ENCODE measurements at places on chromosomes 1 and 21.
A peak's percentile ranks its signal among the peaks of the same experiment; 100 is the strongest.

DNA sequence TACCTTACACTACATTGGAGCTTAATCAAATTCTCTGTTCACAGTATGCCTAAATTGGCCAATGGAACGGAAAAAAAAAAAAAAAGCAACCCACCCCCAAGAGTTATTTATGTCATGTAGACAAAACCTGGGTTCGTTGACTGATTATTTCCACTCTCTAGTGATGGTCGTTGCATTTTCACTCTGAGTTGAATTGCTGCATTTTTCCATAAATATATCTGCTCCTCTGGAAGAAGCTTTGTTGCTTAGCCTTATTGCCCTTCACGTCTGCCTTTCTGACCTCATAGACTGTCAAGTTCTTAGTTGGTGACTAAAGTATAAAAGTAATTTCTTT is 90.2 kb upstream of the RUNX1 start:
- no peak for DNase-seq

- DNase-seq = no peak
Observed at GRCh38 chr1:232574889-232575762, 54.8 kb downstream of the SIPA1L2 start.

- DNase-seq = no peak
Observed at GRCh38 chr1:31776516-31776915, 12.4 kb upstream of the ADGRB2 start.

- no peak for DNase-seq
Observed at GRCh38 chr1:26284597-26285347, 4.9 kb downstream of the SH3BGRL3 start.

GRCh38 chr1:114235960-114236359 is 82.3 kb upstream of the SYT6 start:
- peak; percentile 10 for DNase-seq

DNA sequence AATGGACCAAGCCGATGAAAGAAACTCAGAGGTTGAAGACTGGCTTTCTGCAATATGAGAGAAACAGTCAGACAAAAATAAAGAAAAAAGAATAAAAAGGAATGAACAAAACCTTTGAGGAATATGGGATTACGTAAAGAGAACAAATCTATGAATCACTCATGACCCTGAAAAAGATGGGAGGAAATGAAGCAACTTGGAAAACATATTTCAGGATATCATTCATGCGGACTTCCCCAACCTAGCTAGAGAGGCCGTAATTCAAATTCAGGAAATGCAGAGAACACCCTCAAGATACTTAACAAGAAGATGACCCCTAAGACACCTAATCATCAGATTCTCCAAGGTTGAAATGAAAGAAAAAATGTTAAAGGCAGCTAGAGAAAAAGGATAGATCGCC is 705.3 kb upstream of the CHRM3 start:
- no peak for DNase-seq

DNA sequence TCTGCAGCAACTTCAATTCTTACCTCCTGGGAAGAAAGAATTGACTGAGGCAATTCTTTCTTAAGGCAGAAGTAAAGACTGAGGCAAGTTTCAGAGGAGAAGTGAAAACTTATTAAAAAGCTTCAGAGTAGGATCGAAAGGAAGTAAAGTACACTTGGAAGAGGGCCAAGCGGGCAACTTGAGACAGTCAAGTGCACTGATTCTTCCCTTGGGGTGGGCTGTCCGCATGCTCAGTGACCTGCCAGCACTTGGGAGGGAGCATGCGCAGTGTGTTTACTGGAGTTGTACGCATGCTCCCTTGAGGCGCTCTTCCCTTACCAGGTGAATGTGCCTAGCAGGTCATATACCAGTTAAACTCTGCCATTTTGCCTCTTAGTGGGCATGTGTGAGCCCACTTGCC is 55.3 kb upstream of the NBPF3 start:
- DNase-seq = no peak

GRCh38 chr1:234606784-234607108 is 3.2 kb downstream of the IRF2BP2 start:
- no peak for DNase-seq

DNA sequence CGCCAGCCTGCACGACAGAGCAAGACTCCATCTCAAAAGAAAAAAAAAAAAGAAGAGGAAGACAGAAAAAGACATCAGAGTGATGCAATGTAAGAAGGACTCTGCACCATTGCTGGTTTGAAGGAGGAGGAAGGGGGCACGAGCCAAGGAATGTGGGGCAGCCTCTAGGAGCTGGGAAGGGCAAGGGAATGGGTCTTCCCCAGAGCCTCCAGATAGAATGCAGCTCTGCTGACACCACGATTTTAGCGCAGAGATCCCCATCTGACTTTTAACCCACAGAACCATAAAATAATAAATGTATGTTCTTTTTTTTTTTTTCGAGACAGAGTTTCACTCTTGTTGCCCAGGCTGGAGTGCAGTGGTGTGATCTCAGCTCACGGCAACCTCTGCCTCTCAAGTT is 33.9 kb upstream of the LAMC2 start:
- no peak for DNase-seq

GRCh38 chr1:222702210-222702609 is 10.1 kb downstream of the AIDA start:
- no peak for DNase-seq

GRCh38 chr1:111624382-111624781 is 4.8 kb downstream of the RAP1A start:
- no peak for DNase-seq

GRCh38 chr1:76426606-76427005 is 352.1 kb downstream of the ST6GALNAC3 start:
- DNase-seq = no peak

DNA sequence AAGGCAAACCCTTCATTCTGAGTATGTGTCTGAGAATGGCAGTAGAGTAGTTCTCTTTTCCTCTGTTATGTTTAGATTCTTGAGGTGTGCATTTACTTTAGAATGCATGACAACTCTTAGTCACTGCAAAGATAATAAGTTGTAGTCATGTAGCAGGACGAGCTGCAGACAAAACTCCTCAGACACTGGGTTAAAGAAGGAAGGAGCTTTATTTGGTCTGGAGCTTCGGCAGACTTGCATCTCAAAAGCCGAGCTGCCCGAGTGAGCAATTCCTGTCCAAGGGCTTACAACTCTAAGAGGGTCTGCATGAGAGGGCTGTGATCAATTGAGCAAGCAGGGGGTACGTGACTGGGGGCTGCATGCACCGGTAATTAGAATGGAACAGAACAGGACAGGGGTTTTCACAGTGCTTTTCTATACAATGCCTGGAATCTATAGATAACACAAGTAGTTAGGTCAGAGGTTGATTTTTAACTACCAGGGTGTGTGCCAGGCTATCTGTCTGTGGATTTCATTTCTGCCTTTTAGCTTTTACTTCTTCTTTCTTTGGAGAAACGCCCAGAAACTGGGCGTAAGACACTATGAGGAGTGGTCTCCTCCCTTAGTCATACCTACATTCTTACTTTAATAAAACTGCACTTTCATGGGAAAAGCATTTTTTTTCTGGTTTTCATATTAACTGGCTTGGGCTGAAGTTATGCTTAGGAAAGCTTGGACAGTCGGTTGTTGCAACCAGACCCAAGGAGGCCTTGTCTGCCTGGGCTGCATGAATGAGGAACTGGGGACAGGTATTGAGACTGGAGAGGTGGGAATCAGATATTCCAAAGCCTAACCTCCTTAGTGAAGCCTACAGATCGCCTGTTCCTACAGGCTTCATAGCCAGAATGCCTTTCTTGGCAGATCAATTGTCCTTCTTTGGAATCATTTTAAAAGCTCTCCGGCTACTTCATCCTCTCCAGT is 115.1 kb downstream of the RHOU start:
- DNase-seq = no peak

DNA sequence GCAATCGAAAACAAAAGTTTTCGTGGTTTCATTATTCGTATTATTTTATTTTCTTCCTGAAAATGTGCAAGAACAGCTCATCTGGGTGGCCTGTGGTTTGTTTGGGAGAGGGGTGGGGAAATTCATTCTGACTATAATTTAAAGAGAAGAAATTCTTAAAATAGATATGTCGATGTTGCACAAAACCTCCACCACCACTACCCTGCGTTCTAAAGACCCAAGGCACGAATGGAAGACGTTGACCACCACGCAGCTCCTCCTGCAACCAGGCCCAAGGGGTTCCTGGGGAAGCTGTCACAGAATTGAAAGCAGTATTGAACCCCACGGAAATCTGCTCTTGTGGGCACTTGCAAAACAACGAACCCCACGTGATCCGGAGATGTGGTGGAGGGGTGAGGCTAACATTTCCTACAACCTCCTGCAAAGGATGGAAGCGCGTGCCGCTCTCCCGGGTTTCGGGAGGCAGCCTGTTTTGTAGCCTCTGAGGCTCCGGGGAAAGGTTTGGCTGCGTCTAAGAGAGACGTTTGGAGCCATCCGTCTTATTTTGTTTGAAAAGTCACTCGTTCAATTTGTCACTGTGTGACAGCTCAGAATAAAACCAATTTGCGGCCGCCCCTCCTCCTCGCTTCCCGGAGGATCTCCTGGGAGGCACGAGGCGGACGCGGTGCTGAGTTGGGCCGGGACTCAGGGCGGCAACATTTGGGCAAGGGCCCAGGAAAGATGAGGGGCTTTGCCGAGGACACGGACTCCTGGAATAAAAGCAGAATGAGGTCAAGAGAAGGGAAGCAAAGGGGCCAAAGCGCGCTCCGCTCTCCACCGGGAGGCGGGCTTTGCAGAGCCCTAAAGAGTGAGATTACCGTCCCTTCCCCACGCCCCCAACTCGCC is 810 bp upstream of the HLX start:
- DNase-seq = no peak

- no peak for DNase-seq
Observed at GRCh38 chr1:170682809-170683208, 18.9 kb downstream of the PRRX1 start.

DNA sequence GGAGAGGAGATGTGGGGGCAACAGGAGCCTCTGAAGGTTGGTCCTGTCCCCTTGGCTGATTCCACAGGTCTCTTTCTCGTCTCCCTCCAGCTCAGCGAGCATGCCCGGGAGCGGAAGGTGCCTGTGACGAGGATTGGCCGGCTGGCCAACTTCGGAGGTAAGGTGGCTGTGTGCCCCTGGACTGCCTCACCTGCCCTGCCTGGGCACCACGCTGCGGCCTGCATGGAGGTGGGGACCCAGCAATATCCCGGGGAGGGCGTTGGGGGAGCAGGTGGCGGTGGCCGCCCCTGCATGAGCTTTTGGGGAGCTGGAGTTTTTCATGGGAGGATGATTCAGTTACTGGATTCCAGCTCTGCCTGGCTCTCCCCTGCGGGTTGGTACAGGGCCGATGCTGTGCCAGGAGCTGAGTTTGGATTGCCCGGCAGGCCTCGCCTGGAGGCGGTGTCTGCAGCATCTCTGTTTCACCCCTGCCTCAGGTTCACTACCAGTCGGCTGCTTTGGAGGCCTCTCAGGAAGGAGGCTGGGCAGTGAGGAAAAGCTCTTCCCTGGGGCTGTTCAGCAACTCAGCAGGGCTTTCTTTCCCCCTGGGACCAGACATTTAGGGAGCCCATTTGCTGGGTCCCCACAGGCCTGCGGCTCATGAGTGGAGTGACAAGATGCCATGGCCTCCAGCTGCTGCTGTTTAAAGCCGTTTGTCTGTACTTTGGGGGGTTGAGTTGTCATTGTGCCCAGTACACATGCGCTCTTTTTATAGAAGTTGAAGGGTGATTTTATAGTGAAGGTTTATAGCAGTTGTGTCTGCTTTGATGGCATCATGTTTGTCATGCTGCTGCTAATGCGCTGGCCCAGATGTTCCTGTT is 25.7 kb downstream of the COQ8A start:
- no peak for DNase-seq

DNA sequence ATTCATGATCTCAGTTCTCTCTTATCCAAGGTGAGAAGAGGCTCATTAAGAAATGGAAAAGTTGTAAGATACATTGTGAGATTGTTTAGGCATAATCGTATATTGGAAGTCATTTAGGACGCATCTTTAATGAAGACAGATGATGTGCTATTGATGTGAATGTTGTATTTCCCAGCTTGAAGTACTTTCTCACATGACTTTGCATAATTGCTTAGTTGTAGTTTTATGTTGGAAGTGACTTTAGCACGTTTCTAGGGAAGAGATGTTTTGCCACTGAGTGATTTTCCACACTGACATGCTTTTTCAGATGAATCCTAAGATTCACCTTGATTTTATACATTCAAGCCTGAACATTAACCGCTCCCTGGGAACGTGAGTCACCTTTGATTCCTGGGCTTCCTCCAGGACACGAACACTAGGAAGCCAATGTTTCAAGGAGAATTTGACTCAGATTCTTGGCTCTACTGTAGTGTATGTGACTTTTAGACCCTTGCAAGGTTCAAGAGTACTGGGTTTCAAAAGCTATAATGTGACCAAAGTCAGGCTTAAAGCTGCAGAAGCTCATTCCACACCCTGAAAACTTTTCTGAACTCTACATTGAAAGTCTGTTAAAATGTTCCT is 27.9 kb downstream of the ANGEL2 start:
- no peak for DNase-seq
